ENCODE measurements at places on chromosomes 5 and 9.
A peak's percentile ranks its signal among the peaks of the same experiment; 100 is the strongest.

GRCh38 chr5:74376187-74376586 is 264.3 kb downstream of the ENC1 start:
- no peak for DNase-seq

DNA sequence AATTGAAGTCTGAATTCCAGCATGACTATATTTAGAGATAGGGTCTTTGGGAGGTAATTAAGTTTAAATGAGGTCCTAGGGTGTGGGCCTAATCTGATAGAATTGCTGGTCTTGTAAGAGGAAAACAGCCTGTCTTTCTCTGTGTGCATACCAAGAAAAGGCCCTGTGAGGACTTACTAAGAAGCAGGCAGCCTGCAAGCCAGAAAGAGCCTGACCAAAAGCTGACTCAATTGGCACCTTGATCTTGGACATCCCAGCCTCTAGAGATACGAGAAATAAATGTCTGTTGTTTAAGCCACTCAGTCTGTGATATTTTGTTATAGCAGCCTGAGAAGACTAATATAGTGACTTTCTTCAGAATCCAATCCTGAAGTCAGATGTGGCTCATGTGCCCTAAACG is 14.6 kb downstream of the ARL14EPL start:
- DNase-seq, result no peak

- no peak for DNase-seq
These were observed 11.6 kb downstream of the UBLCP1 start for GRCh38 chr5:159274676-159275075.

GRCh38 chr5:102865510-102866236 is 110.6 kb downstream of the PAM start:
- DNase-seq, result no peak

- no peak for DNase-seq
These were observed 100.8 kb downstream of the TMC1 start for GRCh38 chr9:72622186-72622585.

DNA sequence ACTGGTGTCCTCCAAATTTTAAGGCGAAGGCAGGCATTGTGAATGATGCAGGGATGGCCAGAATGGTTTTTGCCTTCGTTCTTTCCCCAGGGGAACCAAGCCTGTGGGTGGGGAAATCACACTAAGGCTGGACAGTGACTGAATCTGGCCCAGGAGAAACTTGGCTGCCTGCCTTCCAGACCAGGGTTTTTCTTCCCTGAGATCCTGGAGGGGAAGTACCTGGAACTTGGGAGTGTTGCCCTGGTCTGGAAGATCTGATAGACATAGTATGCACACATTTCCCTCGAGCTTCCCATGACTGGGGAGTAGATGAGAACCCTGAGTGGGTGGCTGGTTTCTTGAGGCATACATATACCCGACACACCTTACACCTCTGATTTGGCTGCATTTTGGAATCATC is 664 bp upstream of the IL11RA start:
- DNase-seq, result peak; percentile 53

DNA sequence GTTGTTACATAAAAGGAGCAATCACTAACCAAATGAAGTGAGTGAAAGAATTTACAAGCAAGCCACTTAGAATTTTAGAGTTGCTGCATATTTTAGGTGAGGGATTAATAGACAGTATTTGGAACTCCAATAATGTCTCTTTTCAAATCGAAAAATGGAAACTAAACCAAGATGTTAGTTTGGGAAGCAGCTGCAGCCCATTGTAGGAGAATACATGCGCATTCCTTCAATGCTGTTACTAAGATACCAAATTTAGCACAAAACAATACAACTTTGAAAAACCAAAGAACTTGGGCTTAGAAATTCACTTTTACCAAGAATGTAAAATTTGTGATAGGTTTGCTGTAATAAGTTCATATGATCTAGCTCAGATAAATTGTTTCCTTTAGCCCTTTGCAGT is 411.8 kb upstream of the CDH6 start:
- DNase-seq, result no peak

- no peak for DNase-seq
These were observed 75.1 kb downstream of the PSD2 start for GRCh38 chr5:139870677-139871076.

DNA sequence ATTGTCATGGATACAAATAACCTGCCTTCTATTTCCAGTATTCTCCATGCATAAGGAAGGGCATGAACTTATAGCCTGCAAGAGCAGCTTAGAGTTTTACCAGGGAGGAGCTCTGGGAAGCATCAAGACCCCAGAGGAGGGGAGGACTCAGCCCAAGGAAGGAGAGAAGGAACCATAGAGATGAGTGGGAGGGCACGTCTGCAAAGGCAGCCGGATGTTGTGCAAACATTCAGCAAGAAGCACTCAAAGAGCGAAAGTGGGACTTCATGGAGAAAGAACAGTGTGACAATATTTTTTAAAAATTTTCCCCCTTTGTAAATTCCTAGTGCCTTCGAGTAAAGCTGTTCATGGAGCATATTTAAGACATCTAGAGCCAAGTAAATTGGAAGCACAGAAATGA is 270.1 kb upstream of the PTGER4 start:
- DNase-seq, result no peak

DNA sequence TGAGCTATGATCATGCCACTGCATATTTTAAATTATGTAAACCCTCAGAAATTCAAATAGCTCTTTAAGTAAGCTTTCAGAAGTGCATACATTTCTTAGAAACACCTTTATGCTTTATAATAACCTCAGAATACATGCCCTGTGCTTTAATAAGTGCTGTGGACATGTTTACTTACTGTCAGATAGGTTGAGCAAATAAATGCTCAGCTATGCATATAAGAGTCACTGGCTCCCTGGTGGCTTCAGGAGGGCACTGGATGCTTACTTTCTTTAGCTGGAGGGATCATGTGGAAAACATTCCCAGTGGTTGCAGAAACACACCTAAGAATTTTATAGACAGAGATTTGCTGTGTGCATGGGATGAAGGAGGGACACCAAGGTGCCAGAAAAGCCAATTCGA is 74.4 kb downstream of the PDE6A start:
- DNase-seq, result no peak

GRCh38 chr5:9094582-9094981 is 451.3 kb downstream of the SEMA5A start:
- DNase-seq, result no peak

- DNase-seq, result peak; percentile 38
These were observed 1.1 kb upstream of the TLE4 start for GRCh38 chr9:79570448-79571308.

DNA sequence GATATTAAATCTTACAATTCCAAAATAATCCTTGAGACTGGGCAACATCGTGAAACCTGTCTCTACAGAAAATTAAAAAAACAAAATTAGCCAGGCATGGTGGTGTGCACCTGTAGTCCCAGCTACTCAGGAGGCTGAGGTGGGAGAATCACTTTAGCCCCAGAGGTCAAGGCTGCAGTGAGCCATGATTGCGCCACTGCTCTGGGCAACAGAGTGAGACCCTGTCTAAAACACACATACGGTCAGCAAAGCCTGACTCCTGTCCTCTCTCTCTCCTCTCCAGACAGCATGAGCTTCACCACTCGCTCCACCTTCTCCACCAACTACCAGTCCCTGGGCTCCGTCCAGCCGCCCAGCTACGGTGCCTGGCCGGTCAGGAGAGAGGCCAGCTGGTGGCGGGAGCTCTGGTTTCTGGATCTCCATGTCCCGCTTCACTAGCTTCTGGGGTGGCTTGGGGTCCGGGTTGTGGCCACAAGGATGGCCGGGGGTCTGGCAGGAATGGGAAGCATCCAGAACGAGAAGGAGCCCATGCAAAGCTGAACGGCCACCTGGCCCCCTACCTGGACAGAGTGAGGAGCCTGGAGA is 9.0 kb upstream of the PDCL start:
- no peak for DNase-seq

GRCh38 chr5:147450606-147451005 is 59.3 kb downstream of the DPYSL3 start:
- no peak for DNase-seq

DNA sequence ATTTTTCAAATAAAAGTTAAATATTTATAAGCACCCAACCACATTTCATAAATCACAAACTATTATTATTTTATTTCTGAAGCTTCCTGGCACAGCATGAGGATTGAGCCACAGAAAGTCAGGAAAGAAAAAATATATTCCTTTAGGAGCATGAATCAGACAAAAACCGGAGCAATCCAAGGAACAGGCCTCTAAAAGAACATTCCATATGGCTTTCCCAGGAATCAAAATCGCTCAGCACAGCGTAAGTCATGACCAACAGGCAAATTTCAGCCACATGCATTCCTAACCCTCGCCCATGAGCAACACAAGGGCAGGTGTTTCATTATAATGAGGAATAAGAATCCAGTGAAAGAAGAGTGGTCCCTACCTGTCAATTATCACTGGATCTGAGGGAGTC is 26.7 kb downstream of the EBF1 start:
- DNase-seq, result no peak

DNA sequence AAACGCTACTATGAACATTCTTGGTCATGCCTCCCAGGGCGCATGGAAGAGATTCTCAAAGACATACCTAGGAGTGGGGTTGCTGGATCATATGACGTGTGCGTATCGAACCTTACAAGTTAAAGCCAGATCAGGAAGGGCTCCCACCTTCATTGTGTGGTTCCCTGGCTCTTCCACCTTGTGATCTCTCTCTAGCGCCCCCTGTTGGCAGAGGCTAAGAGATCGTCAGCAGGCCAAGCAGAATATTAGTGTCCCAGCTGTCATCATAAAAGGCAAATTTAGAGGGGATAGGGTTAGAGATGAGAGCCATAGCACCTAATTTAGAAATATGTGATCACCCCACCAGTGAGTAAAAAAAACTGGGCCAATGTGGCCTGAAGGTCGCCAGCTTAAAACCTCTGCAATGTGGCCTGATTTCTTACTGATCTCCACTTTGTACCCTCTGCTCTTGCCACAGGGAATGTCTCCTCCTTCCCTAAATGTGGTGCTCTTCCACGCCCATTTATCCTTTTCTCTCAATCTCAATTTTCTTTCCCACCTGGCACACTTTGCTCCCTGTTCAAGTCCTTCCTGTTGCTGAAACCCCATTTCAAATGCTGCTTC is 91.7 kb upstream of the SHB start:
- no peak for DNase-seq

DNA sequence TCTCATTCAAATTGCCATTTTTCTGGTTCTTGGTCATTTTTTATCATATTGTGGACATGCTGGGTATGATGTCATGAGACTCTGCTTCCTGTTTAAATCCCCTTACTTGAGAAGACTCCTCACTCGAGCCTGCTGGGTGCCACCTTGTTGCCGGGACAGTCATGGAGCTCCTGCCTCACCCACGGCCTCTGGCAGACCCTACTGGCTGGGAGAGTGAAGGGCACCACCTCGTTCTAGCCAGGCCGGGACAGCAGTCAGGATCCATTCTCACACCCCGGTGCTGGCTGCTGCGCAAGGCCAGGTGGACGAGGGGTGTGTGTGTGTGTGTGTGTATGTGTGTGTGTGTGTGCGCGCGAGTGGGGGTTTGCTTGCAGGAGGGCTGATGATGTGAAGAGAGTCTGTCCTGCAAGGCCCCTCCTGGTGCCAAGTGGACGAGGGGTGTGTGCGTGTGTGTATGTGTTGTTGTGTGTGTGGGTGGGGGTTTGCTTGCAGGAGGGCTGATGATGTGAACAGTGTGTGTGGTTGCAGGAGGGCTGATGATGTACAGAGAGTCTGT is 4.4 kb downstream of the CEP72 start:
- no peak for DNase-seq

DNA sequence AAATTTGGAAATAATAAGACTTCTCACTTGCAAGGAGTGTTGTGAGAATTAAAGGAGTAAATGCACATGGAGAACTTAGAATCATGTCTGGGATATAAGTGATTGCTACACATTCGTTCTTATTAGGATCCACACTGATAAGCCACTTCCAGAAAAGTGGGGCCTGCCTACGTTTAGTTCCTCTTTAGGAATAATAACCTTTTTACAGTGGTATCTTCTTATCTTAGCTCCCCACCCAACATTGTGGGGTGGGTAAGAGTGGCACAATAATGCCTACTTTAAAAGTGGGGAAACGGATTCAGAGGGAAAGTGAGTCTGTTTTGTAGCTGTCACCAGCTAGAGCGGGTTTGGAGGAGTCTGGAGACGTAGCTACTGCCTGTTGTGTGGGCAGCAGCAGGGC is 16.0 kb downstream of the DOCK2 start:
- no peak for DNase-seq

- DNase-seq, result no peak
These were observed 138.3 kb downstream of the OLFM1 start for GRCh38 chr9:135225619-135226228.

GRCh38 chr9:123816817-123817472 is 113.0 kb downstream of the DENND1A start:
- no peak for DNase-seq

- DNase-seq, result no peak
These were observed 28.1 kb downstream of the TMOD1 start for GRCh38 chr9:97529363-97530076.

DNA sequence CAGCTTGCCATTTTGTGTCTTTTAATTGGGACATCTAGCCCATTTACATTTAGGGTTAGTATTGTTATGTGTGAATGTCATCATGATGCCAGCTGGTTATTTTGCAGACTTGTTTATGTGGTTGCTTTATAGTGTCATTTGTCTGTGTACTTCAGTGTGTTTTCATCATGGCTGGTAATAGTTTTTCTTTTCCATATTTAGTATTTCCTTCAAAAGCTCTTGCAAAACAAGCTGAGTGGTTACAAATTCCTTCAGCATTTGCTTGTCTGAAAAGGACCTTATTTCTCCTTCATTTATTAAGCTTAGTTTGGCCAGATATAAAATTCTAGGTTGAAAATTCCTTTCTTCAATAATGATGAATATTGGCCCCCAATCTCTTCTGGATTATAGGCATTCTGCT is 28.5 kb upstream of the TNFSF15 start:
- no peak for DNase-seq

- no peak for DNase-seq
These were observed 31.0 kb upstream of the IL17B start for GRCh38 chr5:149410071-149410470.

- DNase-seq, result no peak
These were observed 6.0 kb upstream of the IRX4 start for GRCh38 chr5:1888541-1889251.

- DNase-seq, result no peak
These were observed 8.6 kb upstream of the MUSK start for GRCh38 chr9:110659891-110660541.

- DNase-seq, result no peak
These were observed 93.4 kb downstream of the ANKH start for GRCh38 chr5:14777932-14778791.

DNA sequence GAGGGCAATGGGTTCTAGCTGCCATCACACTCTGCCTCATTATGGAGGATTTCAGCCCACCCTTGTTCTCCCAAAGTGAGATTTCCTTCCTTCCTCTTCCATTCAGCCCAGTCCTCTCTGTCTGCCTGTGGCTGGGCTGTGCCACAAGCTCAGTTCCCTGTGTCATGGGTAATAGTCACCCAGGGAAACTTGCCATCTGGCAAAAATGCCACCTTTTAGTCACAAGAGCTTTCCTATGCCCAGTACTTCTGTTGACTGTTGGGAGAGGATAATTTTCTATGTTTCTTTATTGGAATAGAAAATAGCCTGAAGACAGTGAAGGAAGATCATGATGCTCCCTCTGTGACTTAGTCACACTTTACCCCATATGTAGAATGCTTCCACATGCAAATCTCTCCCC is 71.4 kb downstream of the TLR4 start:
- no peak for DNase-seq
